GM12878 (cell line): ENCODE measurements at places on chromosomes 6 and 20.

DNA sequence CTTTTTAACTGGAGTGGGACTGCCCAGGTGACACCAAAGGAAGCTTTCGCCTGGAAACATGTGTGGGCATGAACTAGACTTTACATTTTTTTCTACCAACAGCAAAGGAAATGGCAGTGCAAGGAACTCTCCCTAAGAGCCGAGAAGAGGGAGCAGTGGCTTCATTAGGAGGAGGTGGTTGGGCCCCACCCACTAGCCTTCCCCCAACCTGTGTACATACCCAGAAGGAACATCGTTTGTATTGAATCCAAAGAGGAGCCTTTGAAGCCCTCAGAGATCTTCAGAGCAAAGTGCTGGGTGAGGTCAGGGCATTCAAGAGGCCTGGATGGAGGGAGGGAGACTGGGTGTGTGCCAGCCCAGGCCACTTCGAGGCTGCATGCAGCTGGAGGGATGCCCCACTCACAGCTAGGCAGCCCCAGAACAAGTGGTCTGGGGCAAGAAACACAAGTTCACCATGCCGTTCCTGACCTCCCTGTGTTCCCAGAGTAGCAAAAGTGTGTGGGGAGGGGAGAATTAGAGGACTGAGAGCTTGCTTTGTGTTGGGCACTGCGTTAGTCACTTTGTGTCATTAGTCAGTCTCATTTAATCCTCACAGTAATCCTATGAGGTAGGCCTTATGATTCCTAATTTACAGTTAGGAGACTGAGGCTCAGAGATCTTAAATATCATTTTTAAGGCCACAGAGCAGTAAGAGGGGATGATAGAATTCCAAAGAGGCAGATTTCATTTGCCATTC is 191.6 kb upstream of the SUPT3H start:
- no peak for DNase-seq

DNA sequence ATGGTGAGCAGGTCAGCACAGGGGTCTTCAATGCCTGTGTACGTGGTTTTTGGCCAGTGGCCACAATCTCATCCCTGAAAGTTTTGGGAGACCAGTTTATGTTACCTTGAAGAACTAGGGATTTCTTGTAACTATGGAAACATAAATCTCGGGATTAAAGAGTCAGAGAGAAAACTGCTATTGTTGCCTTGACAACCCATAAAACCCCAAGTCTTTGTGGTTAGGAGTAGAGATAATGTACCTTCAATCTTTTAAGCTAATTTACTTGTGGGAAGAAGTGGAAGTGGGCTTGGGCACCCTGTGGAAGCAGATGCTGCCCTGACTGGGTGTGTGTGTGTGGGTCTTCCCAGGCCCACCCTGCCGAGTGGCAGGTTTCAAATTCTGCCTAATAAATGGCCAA is 46.1 kb upstream of the ZNF831 start:
- no peak for DNase-seq

- DNase-seq: no peak
Measured at GRCh38 chr20:40815156-40816038, 126.4 kb upstream of the MAFB start.

GRCh38 chr6:7770111-7770510 is 44.2 kb downstream of the BMP6 start:
- DNase-seq: no peak

DNA sequence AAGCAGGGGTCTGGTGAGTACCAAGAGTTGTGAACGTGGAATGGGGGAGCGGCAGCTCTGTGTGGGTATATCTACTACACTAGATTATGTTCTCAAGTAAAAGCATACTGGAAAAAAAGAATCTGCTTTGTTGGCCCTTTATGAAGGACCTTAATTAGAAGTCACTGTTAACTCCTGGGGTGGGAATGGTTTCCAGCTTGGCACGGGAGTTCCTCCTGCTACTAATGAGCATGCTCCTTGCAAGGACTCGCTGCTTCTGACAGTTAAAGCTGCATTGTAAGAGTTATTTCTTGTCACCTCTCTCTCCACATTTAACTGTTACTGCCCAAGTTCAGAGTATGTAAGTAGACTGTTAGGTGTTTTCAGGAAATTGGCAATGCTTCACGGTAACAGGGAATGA is 292.7 kb downstream of the ZFAND3 start:
- DNase-seq: no peak

DNA sequence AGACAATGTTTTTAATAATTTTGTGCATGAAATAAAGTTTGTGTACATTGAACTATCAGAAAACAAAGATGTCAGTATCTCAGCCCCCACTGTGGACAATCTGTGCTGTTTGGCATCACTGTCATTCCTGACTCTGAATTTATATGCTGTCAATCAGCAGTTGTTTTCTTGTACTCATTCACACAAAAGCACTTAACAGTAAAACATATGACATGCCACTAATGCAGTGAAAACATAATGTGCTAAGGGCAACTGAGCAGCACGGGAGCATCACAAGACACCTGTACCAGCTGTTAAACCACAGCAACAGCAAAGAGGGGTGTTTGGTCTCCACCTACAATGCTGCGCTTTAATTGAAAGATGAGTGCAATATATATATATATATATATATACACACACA is 647.8 kb upstream of the SLC35B3 start:
- DNase-seq: no peak

- DNase-seq: no peak
Measured at GRCh38 chr20:39717936-39718335, 755.8 kb downstream of the DHX35 start.

DNA sequence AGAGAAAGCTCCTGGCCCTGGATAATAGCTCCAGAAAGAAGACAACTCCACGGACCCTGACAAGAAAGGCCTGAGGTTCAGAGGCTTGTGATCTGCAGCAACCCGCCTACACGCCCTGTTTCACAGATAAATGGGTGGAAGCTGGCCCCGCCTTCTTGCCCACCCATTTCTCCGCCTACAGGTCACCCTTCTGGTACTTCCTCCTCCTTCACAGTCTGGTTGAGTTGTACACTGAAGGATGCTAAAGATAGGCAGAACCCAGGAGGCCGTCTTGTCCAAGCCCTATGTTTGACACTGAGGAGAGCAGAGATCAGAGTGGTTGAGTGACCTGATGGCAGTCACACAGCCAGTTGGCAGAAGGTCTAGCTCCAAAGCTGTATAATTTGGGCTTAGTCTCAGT is 34.2 kb upstream of the MDGA1 start:
- peak; percentile 39 for DNase-seq

- no peak for DNase-seq
Measured at GRCh38 chr6:84998223-84998622, 233.8 kb upstream of the TBX18 start.

GRCh38 chr20:46494077-46494476 is 19.3 kb downstream of the ZNF334 start:
- no peak for DNase-seq

GRCh38 chr6:13538084-13538483 is 36.3 kb upstream of the SIRT5 start:
- no peak for DNase-seq

DNA sequence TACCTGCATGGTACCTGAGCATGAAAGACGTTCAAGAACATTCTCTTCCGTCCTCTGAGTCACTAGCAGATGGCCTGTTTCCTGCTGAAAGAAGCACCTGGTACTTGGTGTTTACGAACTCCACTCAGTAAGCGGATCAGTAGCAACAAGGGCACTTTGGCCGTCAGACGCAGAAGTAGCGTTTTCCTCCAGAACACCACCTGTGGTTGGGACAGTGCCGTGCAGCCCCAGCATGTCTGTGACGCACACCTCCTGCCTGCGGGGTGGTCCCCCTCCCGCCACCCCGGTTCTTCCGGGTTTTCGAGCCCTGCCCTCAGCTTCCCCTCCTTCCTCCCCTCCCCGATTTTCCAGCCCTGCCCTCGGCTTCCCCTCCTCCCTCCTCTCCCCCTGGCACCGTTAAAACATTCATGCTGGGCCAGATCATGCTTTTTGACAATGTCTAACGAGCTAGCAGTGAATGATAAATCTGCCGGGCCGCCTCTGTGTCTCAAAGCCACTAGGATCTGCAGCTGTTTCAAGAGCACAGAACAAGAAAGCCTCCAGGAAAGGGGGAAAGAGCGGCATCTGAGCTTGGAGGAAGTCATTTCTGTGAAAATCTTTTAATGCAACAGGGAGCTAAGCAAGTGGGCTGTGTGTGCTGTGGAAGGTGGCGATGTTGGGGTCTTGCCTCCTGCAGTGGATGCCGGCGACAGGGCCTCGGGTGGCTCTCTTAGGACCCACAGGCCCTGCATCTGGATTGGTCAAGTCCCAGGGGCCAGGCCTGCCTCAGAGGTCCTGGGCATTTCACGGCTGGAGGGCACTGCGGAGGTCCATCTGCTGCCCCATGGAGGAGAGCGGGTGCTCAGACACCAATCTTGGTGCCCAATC is 207.9 kb downstream of the ERMARD start:
- DNase-seq: no peak

DNA sequence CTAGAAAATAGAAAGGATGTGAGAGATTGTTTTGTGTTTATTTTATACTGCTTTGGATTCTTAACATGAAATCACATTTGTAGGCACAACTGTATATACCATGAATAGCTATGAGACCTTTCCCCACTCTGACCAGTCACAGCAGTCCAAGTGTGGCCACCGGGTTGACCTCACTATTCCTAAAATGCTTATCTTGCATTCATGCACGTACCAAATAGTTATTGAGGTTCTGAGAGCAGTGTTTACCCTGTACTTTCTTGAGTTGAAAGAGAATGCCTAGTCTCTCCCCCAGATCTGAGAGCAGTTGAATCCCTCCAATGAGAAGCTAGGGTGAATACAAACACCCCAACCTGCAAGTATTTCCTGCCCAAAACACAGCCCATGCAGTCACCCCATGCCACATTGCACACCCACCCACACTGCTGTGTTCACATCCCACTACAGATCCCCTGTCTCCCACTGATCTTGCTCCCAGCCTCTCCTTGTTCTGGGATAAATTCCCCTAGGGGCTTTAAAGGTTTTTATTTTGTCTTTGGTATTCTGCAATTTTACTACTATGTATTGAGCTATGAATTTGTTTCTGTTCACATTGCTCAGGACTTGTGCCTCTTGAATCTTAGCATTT is 51.6 kb downstream of the GOPC start:
- no peak for DNase-seq
